Smooth muscle cell of trachea (primary cell): ENCODE measurements at places on chromosomes 6 and 20. TPM values are rescaled to one million over a fixed set of nuclear protein-coding genes. Genes with fewer than 3 reads are reported as not detected.

The MEP1A gene
- total RNA-seq = not detected in 2 replicates

The CALHM5 gene
- total RNA-seq = 5.5 and 6.3 TPM in 2 replicates

The CRISP3 gene
- total RNA-seq = not detected in 2 replicates

The ERVFRD-1 gene
- total RNA-seq = not detected in 2 replicates

The OR12D3 gene
- total RNA-seq = not detected in 2 replicates

The SLC16A10 gene
- not detected in 2 replicates for total RNA-seq

The KCNG1 gene
- total RNA-seq = 2.5 and 15.2 TPM in 2 replicates

The DUSP15 gene
- total RNA-seq = 0.33 TPM in 1 of 2 replicates, not detected in the other
